Activated CD8-positive, alpha-beta memory T cell treated with anti-CD3 and anti-CD28 coated beads for 4 hours (primary cell): ENCODE measurements at places on chromosomes 5 and 9.
A peak's percentile ranks its signal among the peaks of the same experiment; 100 is the strongest.

GRCh38 chr9:99351647-99352046, 129.6 kb downstream of the SEC61B start:
- no peak for DNase-seq

DNA sequence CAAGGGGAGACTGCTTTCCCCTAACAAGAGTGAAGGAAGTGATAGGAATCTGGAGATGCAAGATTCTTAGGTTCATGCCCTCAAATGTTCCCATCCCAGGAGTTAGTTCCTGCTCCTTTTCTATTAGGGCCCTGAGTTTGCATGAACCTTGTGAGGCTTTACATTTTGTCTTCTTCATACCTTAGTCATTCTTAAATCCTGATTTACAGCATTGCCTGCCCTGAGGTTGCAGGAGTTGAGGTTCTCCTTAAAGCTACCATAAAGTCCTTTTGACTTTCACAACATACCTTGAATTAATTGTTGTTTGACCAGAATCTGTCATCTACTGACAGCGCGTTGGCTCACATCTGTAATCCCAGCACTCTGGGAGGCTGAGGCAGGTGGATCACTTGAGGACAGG, 151.5 kb upstream of the ABCA1 start:
- DNase-seq = no peak

DNA sequence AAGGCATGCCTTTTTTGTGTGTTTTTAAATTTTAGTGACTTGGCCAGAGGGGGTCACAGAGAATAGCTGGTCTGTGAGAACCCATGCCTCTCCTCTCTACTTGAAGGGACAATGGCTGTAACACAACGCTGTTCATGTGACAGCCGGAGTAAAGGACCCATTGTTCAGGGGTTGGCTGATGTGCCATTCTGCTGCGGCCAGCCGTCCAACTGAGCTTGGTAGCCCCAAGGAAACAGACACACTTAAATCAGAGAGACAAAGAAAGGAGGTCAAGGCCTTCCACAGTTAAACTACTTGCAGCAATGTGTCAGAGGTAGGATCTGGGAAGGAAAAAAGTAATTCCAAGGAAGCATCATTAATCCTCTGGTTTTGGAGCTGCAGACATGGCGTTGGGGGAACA, 8.1 kb downstream of the MEGF10 start:
- DNase-seq = no peak

GRCh38 chr5:35815089-35815936, 41.4 kb upstream of the IL7R start:
- no peak for DNase-seq

DNA sequence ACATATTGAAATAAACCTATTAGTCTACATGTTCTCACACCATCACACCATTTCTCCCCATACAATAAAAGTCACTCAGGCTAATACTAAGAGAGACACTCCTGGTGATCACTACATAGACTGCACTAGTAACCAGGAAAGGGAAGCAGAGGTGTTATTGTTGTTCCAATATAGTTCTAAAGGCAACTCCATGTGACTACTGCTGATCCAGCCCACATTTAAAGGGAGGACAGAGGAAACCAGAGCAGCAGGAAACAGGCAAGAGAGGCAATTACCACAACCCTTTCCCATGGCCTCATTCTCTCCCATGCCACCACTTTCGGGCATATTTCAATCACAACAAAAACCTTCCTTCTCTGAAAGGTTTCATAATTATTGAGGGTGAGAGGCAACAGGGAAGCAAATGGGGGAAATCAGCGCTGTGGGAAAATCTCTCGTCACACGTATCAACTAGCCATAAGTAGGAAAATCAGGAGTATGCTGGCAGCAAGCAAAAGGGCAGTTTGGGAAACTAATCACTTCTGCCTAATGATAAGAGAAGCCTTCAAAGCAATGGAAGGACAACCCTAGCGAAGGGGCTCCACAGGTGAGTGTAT, 1.8 kb downstream of the UBAP2 start:
- DNase-seq = no peak

DNA sequence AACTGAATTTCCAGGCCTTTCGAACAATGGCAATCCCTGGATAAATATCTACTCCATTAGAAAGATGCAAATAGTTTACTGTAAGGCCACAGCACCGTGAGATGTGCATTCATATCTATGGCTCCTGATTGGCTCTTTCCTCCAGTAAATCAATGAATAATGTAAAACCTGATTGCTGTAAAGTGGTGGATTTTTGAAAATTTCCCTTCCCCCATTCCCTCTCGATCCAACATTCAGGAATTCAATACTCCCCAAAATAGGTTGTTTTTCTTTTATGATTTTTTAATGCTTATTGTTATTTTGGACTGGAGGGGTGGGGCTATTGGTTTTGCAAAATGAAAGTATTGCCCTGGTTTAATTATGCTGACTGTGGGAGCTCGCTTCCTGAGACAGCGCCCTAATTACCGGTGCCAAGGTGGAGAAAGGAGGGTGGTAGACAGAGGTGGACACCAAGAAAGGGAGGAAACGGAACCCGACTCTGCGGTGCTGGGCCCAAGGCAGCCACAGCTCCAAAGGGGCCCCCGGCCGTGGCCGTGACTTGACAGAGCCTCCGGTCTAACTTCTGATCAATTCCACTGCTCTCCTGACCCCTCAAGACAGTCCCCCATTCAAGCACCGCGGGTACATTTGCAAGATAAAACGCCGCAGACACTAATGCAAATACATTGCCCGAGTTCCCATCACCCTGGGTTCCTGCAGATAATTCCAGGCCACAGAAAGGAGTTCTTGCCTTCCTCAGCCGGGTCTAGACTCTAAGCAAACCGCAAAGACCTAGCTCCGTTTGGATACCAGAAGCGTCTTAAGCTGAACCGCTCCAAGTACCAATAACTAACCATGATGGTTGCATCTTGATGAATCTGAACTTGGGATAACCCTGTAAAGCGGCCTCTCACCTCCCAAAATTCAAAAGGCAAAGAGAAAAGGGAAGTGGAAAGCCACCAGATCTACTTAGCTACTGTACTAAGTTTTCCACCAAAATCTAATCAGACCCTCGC, 211.2 kb downstream of the MEF2C start:
- no peak for DNase-seq

- DNase-seq = no peak
Measured at GRCh38 chr9:78903581-78903980, 606.7 kb downstream of the PSAT1 start.

GRCh38 chr9:131177898-131178297, 52.5 kb downstream of the NUP214 start:
- no peak for DNase-seq

- DNase-seq = no peak
Measured at GRCh38 chr5:78203815-78204214, 90.7 kb downstream of the AP3B1 start.

GRCh38 chr5:170235876-170236864, 3.4 kb downstream of the C5orf58 start:
- DNase-seq = no peak

GRCh38 chr5:98042961-98043360, 730.5 kb upstream of the RGMB start:
- DNase-seq = no peak

- no peak for DNase-seq
Measured at GRCh38 chr5:173880306-173880985, 7.7 kb upstream of the CPEB4 start.

- no peak for DNase-seq
Measured at GRCh38 chr5:69293882-69294281, 38.7 kb downstream of the CCDC125 start.

GRCh38 chr5:134545070-134545868, 19.8 kb downstream of the JADE2 start:
- DNase-seq = no peak

DNA sequence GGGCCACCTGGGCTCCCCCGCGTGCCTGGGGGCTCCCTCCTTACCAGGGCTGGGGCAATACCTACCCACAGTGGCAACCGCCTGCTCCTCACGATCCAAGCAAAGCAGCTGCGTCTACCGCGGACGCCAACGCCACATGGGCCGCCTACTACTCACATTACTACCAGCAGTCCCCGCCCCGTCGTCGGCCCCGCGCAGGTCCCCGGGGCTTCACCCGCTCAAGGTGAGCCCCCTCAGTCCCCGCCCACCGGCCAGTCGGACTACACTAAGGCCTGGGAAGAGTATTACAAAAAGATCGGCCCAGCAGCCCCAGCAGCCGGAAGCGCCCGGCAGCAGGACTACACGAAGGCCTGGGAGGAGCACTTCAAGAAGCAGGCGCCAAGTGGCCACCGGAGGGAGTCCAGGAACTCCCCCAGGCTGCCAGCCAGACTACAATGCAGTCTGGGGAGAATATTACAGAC, 106.0 kb upstream of the MTAP start:
- no peak for DNase-seq

DNA sequence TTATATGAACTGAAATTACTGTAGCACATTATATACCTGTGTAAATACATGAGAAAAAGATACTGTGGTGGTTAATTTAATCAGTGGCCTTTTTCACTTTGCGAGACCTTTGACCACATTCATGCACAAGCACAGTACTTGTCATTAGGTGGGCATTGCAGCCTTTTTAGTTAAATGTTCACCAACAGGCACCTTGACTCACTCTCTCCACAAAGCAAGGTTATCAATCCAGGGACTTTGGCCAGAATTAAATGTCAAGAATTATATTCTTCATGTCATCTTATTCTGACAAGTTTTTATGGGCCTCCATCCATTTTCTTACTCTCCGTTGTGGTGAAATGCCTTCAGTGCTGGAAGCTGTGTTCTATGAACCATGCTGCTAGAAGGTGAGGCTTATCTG, 72.2 kb downstream of the AOPEP start:
- DNase-seq = no peak

- DNase-seq = no peak
Measured at GRCh38 chr5:178529080-178529479, 61.1 kb downstream of the COL23A1 start.

DNA sequence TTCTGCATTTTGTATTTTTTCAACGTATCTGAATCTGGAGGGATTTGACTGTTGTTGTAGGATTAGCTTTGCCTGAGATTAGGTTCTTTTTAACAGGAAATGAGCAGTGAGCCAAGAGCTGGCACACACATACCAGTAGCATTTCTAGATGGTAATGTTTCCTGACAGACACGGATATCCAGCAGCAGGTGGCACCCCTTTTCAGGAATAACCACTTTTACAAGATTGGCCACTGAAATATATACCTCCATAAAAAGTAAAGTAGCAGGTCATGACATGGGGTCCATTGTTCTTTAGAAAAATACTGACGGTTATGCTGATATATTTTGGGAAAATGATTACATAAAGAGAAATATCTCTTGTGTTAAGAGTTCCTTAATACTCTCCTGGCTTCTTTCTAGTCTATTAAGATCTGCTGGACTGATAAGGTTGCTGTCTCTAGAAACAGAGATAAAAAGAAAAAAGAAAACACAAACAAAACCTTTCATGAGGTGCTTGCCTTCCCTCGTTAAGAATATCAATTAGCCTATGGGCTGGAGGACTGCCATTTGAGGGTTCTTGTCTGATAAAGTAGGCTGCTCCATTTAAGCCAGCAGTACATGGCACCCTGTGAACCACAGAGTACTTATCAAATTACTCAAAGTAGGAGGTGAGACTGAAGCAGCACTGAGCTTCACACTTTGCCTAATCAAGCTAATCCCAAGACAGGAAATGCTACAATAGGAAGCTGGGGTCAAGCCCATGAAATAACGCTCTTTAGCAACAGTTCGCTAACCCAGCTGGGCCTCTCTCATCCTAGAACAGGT, 101.6 kb upstream of the PCA3 start:
- DNase-seq = no peak

DNA sequence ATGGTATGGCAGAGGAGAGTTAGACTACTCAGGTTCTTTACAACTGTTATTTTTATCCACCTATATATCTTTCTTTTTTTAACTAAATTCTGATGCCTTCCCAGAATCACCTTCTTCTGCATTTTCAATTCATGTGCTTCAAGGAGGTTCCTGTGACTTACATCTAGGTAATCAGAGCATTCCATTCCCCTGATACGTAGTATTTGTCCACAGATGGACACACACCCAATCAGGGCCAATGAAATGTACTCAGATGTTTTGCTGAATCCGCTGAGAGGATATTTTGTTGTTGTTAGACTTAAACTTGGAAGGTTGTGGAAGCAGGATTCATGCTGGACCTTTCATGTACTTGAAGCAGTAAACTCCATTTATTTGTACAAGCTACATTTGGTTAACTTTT, 159.4 kb upstream of the FER start:
- no peak for DNase-seq

GRCh38 chr5:170849374-170849773, 12.4 kb upstream of the RANBP17 start:
- no peak for DNase-seq

- no peak for DNase-seq
Measured at GRCh38 chr5:115594128-115595047, 7.9 kb downstream of the TICAM2 start.

GRCh38 chr9:120619751-120620655, 40.0 kb upstream of the CDK5RAP2 start:
- peak; percentile 5 for DNase-seq

GRCh38 chr5:84384604-84385575, at the start of gene EDIL3:
Gene EDIL3 (minus strand): TSS chr5:84384880. CDS start chr5:84384374, 506 bp downstream.
- no peak for DNase-seq

GRCh38 chr5:4941957-4942830, 197.9 kb upstream of the ADAMTS16 start:
- DNase-seq = no peak

GRCh38 chr5:109035436-109035835, 287.7 kb downstream of the FER start:
- DNase-seq = no peak

GRCh38 chr9:108911820-108912219, 22.1 kb downstream of the ELP1 start:
- no peak for DNase-seq

DNA sequence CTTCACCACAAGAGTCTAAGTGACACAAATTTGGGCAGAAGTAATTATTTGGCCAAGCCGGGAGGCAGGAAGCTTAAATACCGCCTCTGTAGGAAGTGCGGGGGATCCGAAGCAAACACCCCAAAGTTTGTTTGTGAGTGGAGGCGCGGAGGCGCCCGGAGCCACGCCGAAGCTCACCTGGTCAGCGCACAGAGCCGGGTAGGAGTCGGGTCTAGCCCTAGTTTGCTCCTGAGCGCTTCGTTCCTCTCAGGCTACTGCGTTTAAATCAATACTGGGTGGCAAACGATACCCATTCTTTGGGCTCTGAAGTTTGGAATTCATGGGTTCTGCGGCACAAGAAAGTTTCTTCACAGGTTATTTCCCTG, 855 bp downstream of the MCC start:
- no peak for DNase-seq

GRCh38 chr5:166561759-166562158, 1729.7 kb upstream of the WWC1 start:
- DNase-seq = no peak

DNA sequence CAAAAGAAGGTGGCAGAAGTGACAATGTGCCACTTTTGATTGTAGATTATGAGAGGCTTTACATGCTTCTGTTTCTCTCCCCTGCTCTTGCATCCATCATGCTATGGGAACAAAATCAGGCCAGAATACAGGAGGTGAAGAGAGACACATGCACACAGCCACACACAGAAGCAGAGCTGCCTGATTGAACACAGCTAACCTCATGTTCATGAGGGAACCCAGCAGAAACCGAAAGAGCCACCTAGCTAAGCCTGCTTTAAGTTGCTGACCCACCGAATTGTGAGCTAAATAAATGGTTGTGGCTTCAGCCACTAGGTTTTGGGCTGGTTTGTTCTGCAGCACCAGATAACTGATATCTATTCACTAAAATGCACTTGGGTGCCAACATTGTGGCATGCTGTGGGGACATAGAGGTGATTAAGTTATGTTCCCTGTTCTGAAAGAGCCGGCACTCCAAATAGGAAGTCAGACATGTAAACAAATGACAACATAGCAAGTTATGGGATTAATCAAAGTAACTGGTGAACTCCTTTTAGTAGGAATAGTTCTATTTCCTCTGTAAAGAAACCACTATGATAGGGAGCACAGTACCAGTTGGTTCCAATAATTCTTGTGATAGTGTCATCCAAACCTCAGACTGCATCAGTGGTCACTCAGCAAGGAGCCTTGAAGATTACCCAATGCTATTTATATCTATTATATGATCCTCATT, 93.6 kb upstream of the TNC start:
- no peak for DNase-seq
